ENCODE measurements at places on chromosomes 16 and 17.

DNA sequence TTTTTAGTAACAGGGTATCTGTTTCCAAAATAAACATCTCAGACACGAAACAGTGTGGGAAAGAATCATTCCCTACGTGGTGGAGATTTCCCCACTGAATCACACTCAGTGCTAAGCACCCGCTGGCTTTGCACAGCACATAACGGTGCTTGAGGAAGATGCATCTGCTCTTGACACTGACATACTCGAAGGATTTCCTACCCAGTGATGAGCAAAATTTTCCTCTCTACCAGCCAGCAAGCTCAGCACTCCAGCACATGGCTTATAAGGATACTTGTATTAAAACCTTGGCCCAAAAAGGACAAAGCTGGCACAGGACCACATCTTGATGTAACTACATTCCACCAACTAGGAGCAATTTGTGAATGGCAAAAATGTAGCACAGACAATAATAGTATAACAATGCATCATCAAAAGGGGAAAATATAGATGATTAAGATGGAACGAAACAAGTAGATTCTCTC, 59.0 kb downstream of the ANKFY1 start:
- no peak for DNase-seq

DNA sequence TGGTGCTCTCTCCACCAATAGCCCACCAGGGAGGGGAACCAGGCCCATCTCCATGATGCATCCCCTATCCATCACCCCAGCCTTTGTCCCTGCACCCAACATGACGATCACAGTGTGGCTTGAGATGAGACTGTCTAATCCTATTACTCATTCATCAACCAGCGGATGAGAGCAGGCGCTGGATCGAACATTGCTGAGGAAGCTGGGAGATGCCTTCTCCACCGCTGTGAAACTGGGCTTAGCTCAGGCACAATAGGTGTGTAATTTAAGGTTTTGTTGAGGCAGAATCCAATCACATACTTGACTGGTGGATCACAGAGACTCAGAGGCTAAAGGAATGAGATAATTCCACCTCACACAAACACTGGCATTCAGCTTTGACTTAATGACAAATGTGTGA, 64.6 kb upstream of the IRX3 start:
- DNase-seq = no peak

DNA sequence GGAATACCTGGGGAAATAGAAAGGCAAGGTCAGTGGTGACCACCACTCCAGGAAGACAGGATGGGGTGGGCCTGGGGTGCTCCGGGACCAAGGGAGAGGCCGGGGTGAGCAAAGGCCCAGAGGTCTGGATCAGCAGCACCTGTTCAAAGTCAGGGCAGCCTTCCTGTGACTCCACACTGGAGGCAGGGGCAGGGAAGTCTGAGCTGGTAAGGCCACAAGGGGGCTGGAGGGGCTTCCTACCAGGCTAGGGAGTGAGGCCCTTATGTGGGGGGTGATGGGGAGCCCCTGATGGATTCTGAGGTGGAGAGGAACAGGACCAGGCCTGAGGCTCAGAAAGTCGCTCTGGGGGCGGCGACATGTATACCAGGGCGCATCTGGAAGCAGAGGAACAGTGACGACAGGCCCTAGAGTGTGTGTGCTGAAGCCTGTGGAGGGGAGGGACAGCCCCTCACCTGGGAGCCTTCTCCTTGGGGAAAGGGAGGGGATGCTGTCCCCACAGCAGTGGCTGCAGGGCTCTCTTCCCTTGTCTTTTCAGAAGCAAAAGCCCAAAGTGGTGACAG, 3.7 kb downstream of the C16orf78 start:
- DNase-seq = no peak

DNA sequence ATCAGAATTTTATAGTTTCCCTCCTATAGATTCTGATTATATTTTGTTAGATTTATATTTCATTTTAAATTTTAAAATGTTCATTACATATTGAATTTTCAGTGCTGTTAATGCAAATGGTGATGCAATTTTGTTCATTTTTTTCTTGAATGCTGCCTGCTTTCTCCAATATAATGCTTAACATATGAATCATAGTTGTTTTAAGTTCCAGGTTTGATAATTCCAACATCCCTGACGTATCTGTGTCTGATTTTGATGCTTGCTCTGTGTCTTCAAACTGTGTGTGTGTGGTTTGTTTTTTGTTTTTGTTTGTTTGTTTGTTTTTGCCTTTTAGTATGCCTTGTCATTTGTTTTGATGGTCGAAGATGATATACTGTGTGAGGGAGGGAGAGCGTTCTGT, 134.7 kb upstream of the ELAC2 start:
- DNase-seq = no peak

- DNase-seq = no peak
These were observed 27.8 kb downstream of the CDH1 start for GRCh38 chr16:68764862-68765261.

DNA sequence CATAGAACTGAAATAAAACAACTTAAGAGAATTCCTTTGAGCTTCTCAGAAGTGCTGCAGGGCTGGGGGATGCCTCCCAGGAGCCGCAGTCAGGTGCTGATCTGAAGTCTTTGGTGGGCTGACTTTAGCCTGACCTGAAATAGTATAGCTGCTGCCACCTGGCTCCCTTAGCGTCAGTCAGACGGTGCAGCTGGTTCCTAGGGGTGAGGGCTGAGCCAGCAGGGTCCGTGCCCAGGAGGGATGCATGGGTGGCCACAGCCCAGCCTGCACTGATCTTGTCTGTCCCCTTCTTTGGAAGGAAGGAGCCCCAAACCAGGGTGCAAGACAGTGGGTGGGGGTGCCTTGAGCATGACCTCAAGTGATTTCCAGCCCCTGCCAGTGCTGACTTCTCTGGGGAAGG, 11.5 kb downstream of the MAPT start:
- DNase-seq = no peak

DNA sequence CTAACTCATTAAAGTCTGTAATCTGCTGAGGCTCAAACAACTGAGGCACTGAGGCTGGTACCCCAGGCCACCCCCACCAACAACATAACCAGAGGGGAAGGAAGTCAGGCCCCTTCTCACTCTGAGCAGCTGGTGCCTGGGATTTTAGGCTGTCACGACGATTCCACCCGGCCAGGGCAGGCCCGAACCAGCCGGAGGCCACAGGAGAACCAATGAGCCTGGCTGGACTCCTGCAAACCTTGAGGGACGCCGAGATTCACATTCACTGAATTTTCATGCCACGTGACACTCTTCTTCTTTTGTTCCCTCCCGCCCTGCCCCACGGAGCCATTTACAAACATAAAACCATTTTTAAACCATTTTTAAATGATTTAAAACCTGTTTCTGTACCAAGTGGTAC, 48.1 kb downstream of the RPH3AL start:
- DNase-seq = no peak

- DNase-seq = no peak
These were observed 83.3 kb downstream of the PGS1 start for GRCh38 chr17:78461799-78462053.

DNA sequence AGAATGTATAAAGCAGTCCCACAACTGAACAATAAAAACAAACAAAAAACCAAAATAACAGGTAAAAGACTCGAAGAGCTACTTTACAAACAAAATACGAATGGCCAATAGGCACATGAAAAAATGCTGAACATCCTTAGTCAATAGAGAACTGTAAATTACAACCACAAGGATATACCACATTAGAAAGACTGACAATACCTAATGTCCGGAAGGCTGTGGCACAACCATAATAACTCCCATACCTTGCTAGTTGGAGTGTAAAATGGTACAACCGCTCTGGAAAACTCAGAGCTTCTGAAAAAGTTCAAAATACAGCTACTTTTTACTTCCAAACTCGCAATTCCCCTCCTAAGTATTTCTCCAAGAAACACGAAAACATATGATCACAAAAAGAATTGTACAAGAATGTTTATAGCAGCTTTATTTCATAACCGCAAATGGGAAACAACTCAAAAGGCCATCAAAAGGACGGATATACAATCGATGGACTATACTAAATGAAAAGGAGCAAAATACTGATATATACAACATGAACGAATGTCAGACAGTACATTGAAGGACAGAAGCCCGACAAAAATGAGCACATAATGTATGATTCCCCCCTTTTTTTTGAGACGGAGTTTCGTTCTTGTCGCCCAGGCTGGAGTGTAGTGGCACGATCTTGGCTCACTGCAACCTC, 2.3 kb downstream of the TP53 start:
- DNase-seq = no peak

DNA sequence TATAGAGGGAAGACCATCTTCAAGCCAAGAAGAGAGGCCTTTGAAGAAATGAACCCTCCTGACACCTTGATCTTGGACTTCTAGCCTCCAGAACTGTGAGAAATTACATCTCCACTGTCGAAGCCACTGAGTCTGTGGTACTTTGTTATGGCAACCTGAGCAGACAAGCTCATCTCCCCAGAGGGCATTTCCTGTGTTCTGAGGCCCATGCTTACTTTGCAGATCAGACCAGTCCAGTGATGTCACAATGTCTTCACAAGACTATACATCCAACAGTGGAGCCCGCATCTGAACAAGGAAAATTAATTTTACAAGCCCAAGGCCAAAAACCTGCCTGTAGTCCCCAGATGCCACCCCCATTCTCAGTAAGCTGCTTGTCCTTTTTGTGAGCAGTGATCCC, 14.8 kb upstream of the C17orf113 start:
- DNase-seq = no peak

DNA sequence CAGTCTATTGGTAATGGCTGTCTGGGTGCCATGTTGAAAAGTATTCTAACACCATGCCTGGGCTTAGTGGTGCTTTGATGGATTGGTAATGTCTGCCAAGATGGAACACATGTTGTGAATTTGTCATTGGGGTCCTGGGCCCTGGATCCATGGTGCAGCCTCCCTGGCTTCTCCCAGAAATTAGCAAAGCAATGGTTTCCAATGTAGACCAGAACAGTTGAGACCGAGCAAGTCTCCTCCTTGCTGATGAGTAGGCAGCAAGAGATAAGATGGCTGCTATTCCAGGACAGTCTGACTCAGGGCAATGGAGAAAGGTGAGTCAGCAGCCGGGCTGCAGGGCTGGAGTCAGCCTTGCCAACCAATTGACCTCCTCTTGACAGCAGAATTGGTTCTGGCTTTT, 30.8 kb downstream of the GPR139 start:
- no peak for DNase-seq

- DNase-seq = no peak
These were observed 365.7 kb upstream of the PMFBP1 start for GRCh38 chr16:72537664-72538063.

DNA sequence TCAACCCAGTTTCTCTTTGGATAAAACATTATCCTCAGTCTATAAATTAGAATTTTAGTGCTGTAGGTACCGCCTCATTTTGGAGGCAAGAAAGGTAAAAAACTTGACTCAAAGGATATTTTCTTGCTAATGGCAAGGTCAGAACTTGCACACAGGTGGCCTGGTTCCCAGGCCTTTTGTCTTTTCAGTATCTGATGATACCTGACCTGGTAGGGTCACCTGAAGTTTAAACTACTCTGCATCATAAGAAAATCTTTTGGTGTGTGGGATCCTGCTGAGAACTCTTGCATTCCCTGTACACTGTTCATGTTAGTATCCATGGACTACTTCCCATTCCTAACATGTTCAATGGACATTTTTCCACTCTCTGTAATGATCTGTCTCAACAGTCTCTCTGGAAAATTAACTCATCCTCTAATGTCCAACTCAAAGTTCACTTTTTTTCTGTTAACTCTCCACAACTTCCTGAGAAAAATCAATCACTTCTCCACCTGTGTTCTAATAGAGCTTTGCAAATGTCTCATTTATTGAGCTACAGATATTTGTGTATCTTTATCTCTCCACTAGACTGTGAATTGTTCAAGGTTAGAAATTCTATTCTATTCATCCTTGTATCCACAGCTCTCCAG, 317.1 kb upstream of the SOX9 start:
- no peak for DNase-seq

GRCh38 chr17:77935121-77935571, 23.4 kb upstream of the TNRC6C start:
- no peak for DNase-seq

GRCh38 chr17:78128551-78129350, at the start of gene TMC6:
TMC6 (minus strand) TSS chr17:78128755; CDS start chr17:78126832, 1,923 bp downstream.
- DNase-seq = no peak

GRCh38 chr17:11459861-11460331, 138.4 kb upstream of the DNAH9 start:
- no peak for DNase-seq

GRCh38 chr16:610513-611381, 20.0 kb upstream of the WFIKKN1 start:
- DNase-seq = no peak

- no peak for DNase-seq
These were observed 216.3 kb downstream of the PRKCA start for GRCh38 chr17:66518677-66519076.

GRCh38 chr17:36949461-36949927, 740 bp downstream of the AATF start:
- no peak for DNase-seq

GRCh38 chr16:49866595-49867071, 10.7 kb upstream of the ZNF423 start:
- DNase-seq = no peak

GRCh38 chr17:36055921-36056520, 8.1 kb upstream of the CCL18 start:
- DNase-seq = no peak

DNA sequence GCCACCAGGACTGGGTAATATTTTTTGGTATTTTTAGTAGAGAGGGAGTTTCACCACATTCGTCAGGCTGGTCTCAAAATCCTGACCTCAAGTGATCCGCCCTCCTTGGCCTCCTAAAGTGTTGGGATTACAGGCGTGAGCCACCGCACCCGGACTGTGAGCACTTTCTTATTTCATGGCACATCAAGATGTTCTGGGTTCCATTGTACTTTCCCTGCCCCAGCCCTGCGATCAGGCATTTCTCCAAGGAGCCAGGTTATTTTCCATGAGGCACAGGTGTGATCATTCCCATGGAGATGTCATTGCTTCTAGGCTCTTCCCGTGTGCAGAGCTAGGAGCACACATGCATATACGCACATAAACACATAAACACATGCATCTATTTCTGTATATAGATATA, 2.6 kb upstream of the ANKRD40CL start:
- no peak for DNase-seq

GRCh38 chr16:80564394-80564793, 23.6 kb downstream of the DYNLRB2 start:
- DNase-seq = no peak

DNA sequence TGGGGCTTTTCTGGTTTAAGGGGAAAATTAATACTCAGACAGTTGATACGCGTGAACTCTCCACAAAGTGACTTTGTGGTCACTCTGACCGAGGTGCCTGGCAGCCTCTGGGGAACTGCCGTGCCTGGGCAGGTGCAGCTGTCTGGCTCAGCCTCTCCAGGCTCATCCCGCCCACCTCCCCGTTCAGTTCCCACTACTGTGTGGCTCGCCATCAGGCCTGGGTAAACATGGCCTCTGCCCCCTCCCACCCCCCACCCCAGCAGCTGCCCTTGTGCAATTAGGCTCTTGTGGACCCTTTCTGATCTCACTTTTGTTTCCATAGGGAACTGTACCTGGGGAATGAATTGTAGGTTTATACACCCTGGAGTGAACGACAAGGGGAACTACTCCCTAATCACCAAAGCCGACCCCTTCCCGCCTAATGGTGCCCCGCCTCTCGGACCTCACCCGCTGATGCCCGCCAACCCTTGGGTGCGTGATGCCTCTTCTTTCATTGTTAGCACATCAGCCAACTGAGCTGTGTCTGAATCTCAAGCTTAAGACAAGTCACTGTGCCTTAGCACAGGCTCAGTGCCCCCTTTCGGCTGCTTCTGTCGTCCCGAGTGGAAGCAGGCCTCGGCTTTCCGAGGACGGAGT, 27.8 kb downstream of the ZC3H18 start:
- no peak for DNase-seq

GRCh38 chr16:50881956-50882355, 140.1 kb downstream of the CYLD start:
- DNase-seq = no peak

Data from NCI-H446 treated with DMSO at 0.1 percent for 48 hours (cell line).